ENCODE measurements at places on chromosomes 16 and 17. TPM values are rescaled to one million over a fixed set of nuclear protein-coding genes. Genes with fewer than 3 reads are reported as not detected.

SKAP1 gene
- not detected for polyA plus RNA-seq

CCDC200 gene
- polyA plus RNA-seq, result not detected

STH gene
- polyA plus RNA-seq, result not detected

HSD17B2 gene
- 8.0 TPM for polyA plus RNA-seq

SLC52A1 gene
- polyA plus RNA-seq, result not detected

SLC38A8 gene
- polyA plus RNA-seq, result not detected

RAP1GAP2 gene
- 0.99 TPM for polyA plus RNA-seq

HAS3 gene
- polyA plus RNA-seq, result 0.19 TPM

TANGO6 gene
- 6.5 TPM for polyA plus RNA-seq

ZNF778 gene
- polyA plus RNA-seq, result 4.9 TPM

TEKT5 gene
- polyA plus RNA-seq, result not detected

SPN gene
- polyA plus RNA-seq, result 0.05 TPM

NTN1 gene
- polyA plus RNA-seq, result 0.15 TPM

CCL14 gene
- not detected for polyA plus RNA-seq

LRRC75A gene
- 1.7 TPM for polyA plus RNA-seq

B4GALNT2 gene
- polyA plus RNA-seq, result 0.02 TPM

TBC1D10B gene
- polyA plus RNA-seq, result 22.1 TPM

NATD1 gene
- polyA plus RNA-seq, result 1.8 TPM

ZP2 gene
- polyA plus RNA-seq, result not detected

PRSS8 gene
- polyA plus RNA-seq, result not detected

ATP2C2 gene
- not detected for polyA plus RNA-seq

GTF3C1 gene
- polyA plus RNA-seq, result 20.1 TPM

DNASE1L2 gene
- polyA plus RNA-seq, result 0.40 TPM

CDK3 gene
- polyA plus RNA-seq, result 1.7 TPM

HNF1B gene
- polyA plus RNA-seq, result not detected

TPSG1 gene
- not detected for polyA plus RNA-seq
